Esophagus muscularis mucosa (tissue), 4 donors: ENCODE measurements at places on chromosomes 3 and 15. TPM values are rescaled to one million over a fixed set of nuclear protein-coding genes. Genes with fewer than 3 reads are reported as not detected.

DNA sequence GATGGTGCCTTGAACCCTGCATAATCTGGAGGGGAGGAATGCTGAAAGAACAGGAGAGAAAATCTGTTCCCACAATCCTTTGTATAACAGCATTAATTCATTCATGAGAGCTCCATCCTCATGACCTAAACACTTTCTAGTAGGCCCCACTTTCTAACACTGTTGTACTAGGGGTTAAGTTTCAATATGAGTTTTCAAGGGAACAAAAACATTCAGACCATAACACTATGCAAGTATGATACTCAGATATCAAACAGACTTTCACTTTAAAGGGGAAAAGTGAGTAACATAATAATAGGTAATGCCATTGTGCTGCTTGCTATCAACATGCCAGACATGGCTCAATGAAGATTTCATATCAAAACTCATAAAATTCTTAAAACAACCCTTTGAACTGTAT, 32.4 kb upstream of the PLSCR2 start:
- peaks cover under 1% of the 10 kb centered on the region for H3K4me1 ChIP-seq
- no peak for DNase-seq
- H3K36me3 ChIP-seq = no peaks in the 10 kb centered on the region
- no peak overlapping the region for H3K4me3 ChIP-seq

DNA sequence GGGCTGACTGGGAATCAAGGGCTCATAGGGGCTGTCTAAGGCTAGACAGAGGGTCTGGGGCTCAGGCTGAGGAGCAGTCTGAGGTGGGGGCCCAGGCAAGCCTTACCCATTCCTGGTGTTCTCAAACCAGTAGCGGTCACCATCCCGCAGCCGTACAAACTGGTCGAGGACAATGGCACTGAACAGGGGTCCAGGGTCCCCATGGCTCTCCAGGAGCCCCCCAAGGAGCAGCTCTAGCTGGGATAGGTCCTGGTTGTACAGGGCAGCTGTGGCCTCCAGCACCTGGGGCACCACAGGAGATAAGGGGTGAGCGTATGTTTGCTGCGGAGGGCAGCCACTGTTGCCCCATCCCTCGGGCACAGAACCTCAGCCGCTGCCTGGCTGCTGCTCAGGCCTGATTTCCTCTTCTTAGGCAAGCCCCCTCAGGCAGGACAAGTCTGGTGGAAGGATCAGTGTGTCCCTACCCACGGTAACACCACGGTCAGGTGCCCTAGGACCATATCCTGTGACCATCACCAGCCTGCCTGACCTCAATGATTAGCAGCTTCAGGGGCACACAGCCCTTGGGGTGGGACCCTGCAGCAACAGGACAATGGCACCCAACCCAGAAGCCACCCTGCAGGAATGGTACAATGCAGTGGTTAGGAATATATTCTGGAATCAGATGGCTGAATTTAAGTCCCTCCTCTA, 5.9 kb downstream of the DUOX2 start:
- DNase-seq = no peak
- H3K27me3 ChIP-seq = peaks cover 64% of the 10 kb centered on the region
- H3K27ac ChIP-seq = no peak overlapping the region
- peaks cover 9% of the 10 kb centered on the region for H3K4me1 ChIP-seq
- H3K36me3 ChIP-seq = no peaks in the 10 kb centered on the region

GRCh38 chr15:31480356-31481025, 153.9 kb downstream of the KLF13 start:
- no peaks in the 10 kb centered on the region for H3K36me3 ChIP-seq
- peaks cover 13% of the 10 kb centered on the region for H3K27me3 ChIP-seq
- H3K4me3 ChIP-seq = no peak overlapping the region
- no peaks in the 10 kb centered on the region for H3K4me1 ChIP-seq
- DNase-seq = no peak

DNA sequence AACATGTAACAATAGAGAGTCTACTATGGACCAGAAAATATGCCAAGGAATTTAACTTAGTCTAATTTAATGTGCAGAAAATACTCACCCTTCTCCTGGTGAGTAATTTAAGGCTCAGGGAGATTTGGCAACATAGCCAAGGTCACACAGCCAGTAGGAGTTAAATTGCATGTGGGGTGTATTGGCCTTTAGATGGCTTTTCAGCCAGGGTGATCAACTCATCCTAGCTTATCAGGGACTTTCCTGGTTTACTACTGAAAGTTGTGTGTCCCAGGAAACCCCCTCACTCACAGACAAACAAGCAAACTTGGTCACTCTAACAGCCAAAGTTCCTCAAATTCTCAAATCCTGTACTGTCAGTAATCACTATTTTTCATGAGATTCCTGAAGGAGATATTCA, 2.6 kb upstream of the SLC9A9 start:
- no peak overlapping the region for H3K27ac ChIP-seq
- no peak overlapping the region for H3K4me3 ChIP-seq
- no peak for DNase-seq
- no peaks in the 10 kb centered on the region for H3K36me3 ChIP-seq

DNA sequence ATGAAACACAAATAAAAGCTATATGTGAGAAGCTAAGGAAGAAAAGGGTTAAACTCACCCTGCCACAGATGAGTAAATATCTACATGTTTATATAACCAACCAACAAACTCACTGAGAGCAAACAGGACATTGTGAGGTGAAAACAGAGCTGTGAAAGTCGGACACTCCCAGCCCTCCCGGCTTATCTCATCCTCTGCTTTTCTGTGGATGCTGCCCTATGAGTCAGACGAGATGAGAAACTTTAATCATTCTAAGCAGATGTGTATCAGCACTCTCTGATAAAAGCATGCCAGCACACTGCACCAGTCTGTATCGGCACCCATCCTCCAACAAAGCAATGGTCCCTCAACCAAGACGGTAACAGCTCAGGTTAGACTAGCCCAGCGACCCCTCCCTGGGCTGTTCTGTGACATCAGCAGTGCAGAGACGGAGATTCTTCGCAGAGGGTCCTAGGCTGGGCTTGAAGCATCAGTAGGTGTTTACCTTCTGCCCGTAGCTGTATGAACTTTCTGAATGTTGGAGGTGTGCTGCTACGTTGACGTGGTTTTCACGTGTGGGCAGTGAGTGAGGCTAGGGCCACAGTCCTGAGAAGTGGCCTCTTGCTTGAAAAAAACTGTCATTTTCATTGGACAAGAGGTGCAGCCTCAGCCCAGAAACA, 119.8 kb upstream of the ALDH1A3 start:
- peaks cover 11% of the 10 kb centered on the region for H3K4me1 ChIP-seq
- H3K27ac ChIP-seq = no peak overlapping the region
- DNase-seq = no peak
- H3K27me3 ChIP-seq = no peaks in the 10 kb centered on the region

Gene TMIE
- total RNA-seq = 1.2 TPM

Gene NEO1
- 47.9 TPM for total RNA-seq

Gene ZCWPW2
- 1.7 TPM for total RNA-seq

Gene BCHE
- total RNA-seq = 49.0 TPM

Gene ACAN
- under 0.01 TPM for total RNA-seq

Gene ACKR2
- 7.5 TPM for total RNA-seq

Gene WDR49
- total RNA-seq = 2.9 TPM

Gene CERS3
- total RNA-seq = not detected

Gene RAP2B
- 11.1 TPM for total RNA-seq
